H9 (cell line): ENCODE measurements at places on chromosomes 2 and 18. TPM values are rescaled to one million over a fixed set of nuclear protein-coding genes. Genes with fewer than 3 reads are reported as not detected.

- no peak for DNase-seq
Observed at GRCh38 chr2:20990442-20991430, 53.1 kb downstream of the APOB start.

DNA sequence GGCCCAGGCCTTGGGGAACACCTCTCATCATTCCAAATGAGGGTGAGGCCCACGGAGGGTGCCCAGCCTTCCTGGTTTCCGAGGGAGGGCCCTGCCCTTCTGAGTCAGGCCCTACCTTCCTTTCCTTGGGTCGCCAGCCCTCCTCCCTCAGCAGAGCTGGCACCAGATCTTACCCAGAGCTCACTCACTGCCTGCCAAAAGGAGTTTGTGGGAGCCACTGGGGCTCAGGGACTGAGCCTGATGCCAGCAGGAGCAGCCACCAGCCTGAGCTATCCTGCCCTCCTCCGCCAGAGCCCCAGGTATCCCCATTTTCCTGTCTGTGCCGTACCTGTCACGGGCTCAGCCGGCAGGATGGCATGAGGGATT lies 64.1 kb downstream of the NRP2 start:
- no peak for DNase-seq

DNA sequence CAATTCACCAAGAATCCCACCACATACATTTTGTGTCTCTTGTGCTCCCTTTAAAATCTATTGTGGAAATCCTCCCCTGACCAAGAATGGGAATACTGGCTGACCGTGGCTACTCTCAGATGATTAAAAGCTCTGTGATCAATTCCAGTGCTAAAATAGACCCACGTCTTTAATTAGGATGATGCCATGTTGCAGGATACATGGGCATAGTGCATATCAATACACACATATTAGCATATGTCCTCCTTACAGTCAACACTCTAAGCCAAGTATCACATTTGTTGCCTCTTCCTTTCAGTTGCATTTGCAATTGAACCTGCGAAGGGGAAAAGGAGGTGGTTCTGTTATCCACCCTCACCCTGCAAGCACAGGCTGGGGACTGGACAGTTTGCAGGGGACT lies 41.8 kb downstream of the SPP2 start:
- DNase-seq, result no peak

- DNase-seq, result no peak
Observed at GRCh38 chr18:10840743-10841142, 308.6 kb downstream of the PIEZO2 start.

DNA sequence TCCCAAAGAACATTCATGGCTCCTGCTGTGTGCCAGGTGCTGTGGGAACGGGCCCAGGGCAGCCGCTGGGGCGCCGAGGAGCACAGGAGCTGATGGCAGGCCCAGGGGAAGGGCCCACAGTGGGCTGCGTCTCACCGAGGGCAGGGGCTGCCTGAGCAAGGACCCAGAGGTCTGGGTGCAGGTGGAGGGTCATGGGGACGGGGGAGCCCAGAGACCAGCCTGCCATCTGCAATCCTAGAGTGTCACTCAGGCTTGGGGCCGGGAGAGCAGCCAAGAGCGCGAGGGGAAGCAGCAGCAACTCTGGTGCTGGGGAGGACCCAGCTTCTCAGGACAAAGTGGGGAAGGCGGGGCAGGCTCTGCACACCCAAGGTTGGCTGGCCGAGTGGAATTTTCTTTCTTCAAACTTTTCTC lies 207.4 kb downstream of the HDAC4 start:
- DNase-seq, result peak; percentile 18

DNA sequence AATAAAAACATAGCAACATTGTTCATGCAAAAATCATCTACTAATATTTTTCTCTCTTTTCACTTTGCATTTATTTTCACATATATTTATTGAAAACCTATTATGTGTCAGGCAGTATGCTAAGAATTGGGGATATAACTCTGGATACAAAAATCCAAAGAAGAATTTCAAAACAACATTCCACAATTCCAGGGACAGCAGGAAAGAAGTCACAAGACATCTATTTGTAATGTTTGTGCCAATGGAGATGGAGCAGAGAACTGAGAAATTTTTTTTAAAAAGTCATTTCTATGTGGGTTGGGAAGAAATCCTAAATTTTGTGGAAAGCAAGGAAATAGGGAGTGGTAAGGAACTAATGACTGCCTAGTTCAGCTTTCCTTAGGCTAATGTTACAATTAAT lies 128.6 kb upstream of the TLK1 start:
- no peak for DNase-seq

DNA sequence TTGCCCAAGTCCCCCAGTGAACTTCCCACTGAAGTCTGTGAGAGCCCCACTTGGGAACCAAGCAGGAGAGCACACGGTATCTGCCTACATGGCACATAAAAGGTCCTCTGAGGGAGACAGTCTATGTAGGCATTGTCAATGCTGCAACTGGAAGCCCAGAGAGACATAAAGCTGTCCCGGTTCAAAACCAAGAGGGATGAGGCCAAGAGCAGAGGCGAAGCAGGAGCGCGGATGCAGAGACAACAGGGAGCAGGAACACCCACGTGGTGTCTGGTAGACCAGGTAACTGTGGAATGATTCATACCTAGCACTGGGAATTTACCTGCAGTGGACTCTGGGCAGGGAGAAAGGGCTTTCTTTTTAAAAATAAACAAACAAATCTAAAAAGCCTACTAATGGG lies 233.1 kb upstream of the SOX11 start:
- no peak for DNase-seq

GRCh38 chr2:238574490-238575271 lies 148.0 kb downstream of the ASB1 start:
- DNase-seq, result no peak

DNA sequence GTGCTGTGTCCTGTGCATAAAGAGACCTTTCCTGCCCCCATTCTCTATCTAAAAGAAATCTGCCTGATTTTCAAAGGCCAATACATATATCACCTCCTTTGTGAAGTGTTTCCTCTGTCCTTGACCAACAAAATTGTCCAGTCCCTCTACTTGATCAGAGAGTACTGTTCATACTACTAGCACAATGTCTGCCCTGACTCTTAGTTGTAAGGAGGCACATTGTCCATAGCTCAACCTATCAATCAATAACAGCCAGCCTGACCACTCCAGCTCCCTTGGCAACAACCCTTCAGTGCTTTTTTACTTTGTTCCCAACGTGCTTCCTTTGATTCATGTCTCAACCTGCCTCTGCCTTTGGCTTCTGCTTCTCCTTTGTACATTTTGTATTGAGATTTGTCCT lies 398.9 kb downstream of the TRIB2 start:
- DNase-seq, result no peak

- no peak for DNase-seq
Observed at GRCh38 chr2:238658054-238658407, 189.9 kb upstream of the TWIST2 start.

GRCh38 chr2:219086196-219086595 lies 25.5 kb upstream of the IHH start:
- DNase-seq, result no peak

DNA sequence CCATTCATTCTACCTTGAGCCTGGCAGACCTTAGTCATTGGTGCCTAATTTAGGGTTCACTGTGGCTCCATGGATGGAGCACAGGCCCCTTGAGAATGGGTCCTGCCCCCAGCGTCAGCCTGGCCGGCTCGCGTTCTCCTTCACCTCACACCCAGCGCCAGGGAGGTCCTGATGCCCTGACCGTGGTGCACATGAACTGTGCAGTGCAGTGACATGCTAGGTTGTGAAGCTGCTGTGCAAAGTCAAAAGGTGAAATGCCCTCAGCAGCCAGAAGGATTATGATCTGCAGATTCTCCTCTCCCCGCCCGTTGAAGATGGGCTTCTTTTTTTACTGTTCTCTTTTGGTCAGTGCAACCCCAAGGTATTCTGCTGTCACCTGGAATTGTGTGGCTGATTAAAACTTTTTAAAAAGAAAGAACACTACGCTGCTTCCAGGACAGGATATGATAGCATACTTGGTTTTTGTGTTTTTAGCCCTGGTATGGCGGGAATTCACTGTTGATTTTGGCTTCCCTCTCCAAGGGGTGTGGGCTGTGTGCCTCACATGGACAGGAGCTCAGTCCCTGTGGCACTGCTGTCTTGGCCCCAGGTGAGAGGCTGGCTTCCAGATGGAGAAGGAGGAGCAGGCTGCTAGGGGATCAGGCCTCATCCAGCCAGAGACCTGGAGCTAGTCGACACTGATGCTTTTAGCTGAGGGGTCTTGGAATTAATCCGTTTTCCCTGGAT lies 49.4 kb upstream of the MCFD2 start:
- no peak for DNase-seq

The ALMS1 gene
- total RNA-seq, result 34.0 and 36.2 TPM in 2 replicates

The MATN3 gene
- 12.2 and 13.5 TPM in 2 replicates for total RNA-seq

The PIEZO2 gene
- 3.9 and 5.9 TPM in 2 replicates for total RNA-seq
